ENCODE measurements at places on chromosomes 6 and 20.

GRCh38 chr6:55868771-55869479 is 6.5 kb downstream of the BMP5 start:
- DNase-seq, result peak; percentile 20

DNA sequence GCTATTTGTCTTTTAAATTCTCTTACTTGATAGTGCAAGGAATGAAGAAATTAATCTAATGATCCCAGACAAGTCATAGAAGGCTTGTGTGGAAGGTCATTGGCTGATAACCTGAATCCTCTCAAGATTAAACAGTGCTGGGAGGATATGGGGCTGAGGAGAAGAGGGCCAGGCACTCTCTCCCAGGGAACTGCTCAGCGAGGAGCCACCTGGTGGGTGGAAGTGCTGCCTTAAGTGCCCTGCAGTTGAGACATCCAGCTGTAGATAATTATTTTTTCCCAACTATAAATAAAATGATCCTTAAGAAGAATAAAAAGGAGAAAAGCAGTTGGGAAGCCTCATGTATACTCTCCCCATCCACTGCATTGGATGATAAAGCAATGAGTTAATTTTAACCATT is 47.9 kb downstream of the BTBD3 start:
- DNase-seq, result no peak

- no peak for DNase-seq
These were observed 101.8 kb downstream of the KLHL32 start for GRCh38 chr6:97026298-97026697.

DNA sequence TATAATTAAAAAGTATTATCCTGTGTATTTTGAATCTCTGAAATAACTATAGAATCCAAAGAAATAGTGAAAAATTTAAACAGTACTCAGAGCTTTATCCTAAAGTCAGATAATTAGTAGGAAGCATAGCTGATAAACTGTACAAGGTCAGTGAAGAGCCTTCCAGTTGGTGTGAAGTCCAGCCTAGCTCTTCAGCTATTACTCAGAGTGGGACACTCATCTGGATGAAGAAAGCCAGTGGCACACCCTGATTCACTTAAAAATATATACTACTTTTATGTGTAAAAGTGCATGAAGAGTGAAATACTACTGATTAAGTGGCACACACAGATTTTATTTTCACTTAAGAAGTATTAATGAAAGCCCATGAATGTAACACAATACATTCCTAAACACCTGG is 3.1 kb downstream of the IFNGR1 start:
- no peak for DNase-seq

DNA sequence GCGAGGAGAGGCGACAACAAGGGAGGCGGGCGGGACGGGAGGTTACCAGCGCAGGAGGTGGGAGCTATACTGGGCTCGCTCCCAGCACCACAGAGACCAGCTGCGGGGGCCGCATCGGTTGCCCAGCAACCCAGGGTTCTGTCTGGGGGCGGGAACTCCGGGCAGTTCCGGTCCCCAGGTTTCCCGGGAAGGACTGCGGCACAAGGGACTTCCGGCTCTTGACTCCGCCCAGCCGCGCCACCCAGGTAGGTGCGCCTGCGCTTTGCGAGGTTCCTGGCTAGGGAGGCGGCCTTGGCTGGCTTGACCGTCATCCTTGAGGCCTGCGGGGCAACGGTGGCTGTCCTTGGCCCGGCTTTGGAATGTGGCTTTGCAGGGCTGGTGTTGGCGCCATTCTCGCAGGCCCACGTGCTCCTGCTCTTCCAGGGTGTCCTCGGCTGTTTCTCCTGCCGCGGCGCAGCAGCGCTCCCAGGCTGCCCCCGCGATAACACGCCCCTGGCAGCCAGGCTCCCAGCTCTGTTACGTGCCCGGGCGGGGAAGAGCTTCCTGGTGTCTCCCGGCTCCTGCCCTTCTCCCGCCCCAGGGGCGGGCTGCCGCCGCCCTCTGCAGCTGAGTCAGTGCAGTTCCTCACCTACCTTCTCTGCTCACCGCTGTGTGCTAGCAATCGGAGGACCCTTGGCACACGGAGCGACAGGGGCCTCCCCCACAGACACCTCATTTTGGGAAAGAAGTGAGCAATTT is at the start of gene RSPH3:
Gene RSPH3, minus strand, starts transcription at position 537 of the 738 bp plus-strand sequence. CDS start 652 bp downstream, outside the sequence.
- peak; percentile 98 for DNase-seq

GRCh38 chr6:165718491-165718891 is 55.5 kb upstream of the PDE10A start:
- no peak for DNase-seq

GRCh38 chr6:16477367-16478149 is 239.2 kb downstream of the GMPR start:
- DNase-seq, result no peak

GRCh38 chr6:7997286-7997685 is 66.9 kb downstream of the BLOC1S5 start:
- DNase-seq, result no peak

- DNase-seq, result no peak
These were observed 22.0 kb upstream of the TGM3 start for GRCh38 chr20:2273634-2274302.

- no peak for DNase-seq
These were observed 16.5 kb downstream of the ACTR5 start for GRCh38 chr20:38764567-38765318.

DNA sequence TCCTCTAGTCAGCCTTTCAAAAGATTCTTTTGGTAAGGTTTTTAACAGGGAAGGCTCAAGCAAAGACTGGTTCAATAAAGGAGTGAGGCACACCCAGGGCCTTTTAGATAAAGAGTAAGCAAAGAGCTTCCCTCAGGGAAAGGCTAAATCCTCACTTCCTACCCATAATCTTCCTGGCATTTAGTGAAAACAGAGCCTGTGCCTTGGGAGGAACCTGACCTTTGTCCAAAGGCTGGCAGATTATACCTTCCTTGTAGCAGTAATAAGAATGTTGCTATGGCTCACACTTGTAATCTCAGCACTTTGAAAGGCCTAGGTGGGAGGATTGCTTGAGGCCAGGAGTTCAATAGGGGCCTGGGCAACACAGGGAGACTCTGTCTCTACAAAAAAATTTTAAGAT is 280.1 kb upstream of the PLCB4 start:
- DNase-seq, result no peak

DNA sequence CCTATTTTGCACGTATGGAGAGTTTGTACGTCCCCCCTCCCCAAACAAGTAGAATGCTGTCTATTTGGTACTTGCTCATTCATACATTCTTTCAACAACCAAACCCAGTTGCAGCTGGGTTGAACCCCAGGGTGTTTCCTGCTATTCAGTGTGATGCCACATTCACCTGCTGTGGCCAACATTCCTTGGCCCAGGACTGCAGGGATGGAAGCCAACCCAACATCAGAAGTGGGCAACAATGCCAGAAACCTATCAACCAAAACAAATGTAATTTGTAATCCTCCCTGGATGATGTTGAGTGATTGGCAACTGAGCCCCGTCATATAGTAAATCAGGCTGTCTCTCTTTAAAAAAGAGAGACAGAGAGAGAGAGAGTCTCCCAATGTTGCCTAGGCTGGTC is 8.9 kb downstream of the NT5E start:
- DNase-seq, result no peak

- DNase-seq, result no peak
These were observed 16.7 kb upstream of the FOXF2 start for GRCh38 chr6:1372690-1373089.

DNA sequence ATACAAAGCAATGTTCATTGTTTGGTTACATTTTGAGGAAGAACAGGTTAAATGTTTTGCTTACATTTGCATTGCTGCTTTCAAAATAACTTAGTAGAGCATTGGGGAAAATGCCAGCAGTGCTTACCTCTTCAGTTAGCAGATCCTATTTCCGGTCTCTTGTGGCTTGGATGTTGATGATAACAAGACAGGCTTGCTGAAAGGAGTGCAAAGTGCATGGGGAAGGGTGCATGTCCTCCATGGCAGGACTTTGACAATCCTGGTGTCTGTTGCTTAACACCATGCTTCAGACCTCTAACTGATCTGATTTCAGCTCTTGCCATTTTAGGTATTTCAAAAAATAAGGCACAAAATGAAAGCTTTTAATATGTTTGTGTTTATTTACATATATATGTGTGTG is 21.1 kb downstream of the TPD52L1 start:
- DNase-seq, result no peak

DNA sequence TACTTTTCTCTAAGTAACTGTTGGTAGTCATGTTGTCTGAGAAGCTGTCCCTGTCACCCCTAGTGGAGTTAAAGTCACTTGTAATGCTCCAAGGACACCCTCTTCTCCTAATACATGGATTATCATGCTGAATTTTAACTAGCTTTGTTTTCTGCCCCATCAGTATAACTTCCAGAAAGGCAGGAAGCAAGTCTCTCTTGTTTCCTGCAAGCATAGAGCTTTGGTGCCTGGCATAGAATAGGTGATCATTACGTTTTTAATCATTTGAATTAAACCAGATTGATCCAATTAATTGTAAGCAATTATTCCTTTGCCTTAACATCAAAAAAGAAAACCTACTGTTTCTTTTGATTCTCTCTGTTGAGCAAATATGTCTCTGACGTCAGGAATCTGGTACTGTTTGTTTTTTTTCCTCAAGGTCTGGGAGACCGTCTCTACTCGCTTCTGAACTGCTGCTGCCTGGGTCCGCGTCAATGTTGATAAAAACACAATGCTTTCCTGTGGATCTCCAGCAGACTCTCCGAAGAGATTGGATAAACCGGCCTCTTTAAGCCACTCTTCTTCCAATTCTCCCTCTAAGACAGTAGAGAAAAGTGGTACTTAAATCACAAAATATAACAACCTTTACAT is 71.8 kb downstream of the ARHGAP18 start:
- no peak for DNase-seq

DNA sequence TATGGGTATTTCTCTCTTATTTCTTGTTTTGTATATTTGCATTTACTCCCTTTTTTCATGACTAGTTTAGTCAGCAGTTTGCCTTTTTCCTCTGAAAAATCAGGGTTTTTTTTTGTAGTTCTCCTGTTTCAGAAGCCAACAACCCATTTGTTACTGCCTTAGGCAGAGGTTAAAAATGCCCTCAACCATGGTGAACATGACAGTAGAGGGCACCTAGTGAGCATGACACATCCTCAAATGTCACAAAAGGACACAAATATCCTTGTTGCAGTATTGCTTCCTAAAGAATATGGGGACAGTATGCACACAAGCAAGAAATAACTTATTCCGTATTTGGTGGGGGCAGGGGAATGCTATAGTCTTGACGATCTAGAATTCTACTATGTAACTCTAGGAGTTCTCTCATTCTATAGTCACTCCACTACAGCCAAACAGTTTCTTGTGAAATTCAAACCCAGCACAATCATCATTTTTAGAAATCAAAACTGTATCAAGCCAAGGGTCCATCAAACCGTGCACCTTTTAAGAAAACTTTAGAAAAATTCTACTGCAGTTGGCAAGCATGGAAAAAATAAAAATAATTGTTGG is 47.0 kb downstream of the GOPC start:
- DNase-seq, result no peak

DNA sequence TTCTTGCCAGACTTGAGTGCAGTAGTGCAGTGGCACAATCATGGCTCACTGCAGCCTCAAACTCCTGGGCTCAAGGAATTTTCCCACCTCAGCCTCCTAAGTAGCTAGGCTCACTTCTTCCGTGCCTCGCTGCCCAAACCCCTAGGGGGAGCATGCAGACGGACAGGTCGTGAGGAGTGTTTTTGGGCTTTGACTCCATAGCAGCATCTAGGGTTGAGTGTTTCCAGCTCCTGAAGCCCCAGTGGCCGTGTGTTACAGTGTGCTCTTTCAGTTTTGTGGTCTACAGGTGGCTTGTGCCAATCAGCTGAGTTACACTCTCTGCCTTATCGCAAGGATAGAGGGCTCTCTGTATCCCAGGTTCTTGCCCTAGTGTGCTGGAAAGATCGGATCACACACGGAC is 33.4 kb downstream of the NCOA3 start:
- no peak for DNase-seq
